HS-5 (cell line): ENCODE measurements at places on chromosomes 1 and 21.
A peak's percentile ranks its signal among the peaks of the same experiment; 100 is the strongest.

- DNase-seq, result no peak
These were observed 16.2 kb upstream of the TNFRSF1B start for GRCh38 chr1:12150456-12151200.

DNA sequence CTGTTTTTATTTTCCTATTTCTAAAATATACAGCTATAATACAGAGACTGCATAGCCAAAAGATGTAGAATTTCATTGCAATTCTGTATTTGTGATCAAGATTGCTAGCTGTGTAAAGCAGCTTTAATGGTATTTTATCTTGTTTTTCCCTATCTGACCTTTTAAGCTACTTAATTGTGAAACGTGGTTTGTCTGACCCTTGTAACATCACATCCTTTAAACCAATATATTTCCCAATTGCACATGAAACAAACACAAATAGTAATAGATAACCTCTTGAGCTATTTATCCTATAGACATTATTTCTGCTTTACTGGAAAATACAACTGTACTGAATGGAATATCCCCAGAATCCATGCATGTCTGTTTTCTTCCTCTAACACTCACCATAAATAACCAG, 112.2 kb upstream of the PLPPR4 start:
- no peak for DNase-seq

GRCh38 chr1:18938707-18939070, 17.8 kb downstream of the IFFO2 start:
- no peak for DNase-seq

- DNase-seq, result no peak
These were observed 62.3 kb downstream of the KAZN start for GRCh38 chr1:14660801-14661200.

DNA sequence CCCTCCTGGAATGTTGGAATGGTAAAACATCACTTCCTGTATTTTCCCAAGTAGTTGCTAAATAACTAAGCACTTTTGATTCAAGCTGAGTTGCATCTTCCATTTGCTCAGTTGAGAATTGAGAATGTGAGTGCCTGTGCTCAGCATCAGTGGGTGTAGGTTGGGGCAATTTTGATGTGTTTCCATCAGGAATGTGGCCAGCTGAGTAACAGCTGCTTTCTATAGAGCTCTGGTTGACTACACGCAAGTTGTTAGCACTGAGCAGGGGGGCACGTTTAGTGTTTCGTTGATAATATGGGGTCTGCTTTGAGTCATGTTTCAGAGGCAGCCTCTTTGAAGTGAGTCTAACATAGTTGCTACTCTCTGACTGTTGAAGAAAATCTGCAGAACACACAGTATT, 41.5 kb downstream of the LRRC53 start:
- no peak for DNase-seq

- no peak for DNase-seq
These were observed 764.6 kb downstream of the LTN1 start for GRCh38 chr21:28227881-28228635.

DNA sequence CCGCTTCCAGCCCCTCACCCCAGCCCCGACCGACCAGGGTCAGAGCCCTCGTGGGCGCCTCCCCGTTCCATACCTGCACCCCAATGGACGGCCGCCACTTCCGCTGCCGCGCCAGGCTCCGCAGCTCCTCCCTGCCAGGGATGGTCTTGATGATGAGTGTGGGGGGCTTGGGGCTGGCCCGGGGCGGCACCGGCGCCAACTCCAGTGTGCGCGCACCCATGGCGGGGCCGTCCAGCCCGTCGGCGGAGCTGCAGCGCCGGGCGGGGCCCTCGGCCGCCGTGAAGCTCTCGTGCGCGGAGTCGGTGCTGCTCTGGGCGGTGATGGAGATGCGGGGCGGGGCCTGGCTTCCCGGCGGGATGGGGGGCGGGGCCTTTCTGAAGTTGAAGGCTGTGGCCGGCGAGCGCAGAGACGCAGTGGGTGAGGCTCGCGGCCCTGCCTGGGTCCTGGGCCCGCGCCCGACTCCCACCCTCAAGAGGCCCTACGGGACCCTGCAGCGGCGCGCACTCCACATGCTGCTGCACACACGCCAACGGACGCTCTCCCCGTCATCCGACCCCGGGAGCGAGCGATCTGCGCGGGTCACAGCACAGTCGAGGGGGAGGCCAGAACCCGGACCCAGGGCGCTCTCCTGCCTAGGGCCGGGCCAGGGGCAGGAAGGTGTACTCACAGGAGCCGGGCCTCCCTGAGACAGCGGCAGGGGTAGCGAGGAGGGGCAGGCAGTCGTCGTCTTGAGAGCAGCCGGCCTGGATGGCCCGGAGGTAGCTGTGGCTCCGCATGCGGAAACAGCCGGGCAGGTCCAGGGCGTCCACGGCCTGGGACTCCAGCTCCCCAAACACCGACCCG, 26.1 kb upstream of the SMIM12 start:
- DNase-seq, result no peak

DNA sequence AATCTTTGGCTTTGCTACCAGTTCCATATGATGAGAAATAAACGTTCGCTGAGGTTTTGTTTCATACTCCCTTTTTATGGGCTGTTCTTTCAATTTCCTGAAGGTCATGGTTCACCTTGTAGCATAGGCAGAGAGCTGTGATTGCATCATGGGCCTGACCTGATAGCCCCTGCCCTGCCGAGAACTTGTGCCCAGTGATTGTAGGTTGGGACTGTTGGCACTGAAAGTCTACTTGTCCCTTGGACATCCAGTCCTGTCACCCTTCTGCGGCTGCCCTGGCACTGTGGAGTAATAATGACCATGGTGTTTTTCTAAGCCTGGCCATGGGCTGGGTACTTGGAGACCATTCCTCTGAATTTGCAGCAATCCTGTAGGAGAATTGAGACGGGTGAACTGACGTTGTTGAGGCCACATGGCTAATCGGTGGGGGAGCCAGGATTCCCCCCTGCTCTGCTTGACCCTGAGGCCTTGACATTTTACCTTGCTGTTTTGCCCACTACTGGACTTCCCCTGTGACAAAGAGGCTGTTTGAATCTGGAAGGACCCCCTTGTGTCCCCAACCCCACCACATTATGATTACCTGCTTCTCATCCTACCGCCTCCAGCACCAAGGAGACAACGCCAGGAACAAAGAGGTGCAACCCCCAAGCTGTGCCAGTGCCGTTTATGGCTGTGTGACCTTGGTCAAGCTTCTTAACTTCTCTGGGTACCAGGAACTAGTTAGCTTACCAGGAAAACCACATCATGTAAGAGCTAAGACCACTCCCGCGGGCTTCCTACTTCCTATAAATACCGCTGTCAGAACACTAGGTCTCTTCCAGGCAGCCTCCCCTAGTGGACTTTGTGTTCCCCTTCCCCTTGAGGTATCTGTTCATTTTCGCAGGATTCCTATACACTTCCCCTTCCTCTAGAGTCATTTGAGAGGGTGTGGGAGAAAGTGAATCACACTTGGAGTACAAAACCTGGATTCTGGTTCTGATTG, 23.4 kb downstream of the SESN2 start:
- DNase-seq, result no peak

DNA sequence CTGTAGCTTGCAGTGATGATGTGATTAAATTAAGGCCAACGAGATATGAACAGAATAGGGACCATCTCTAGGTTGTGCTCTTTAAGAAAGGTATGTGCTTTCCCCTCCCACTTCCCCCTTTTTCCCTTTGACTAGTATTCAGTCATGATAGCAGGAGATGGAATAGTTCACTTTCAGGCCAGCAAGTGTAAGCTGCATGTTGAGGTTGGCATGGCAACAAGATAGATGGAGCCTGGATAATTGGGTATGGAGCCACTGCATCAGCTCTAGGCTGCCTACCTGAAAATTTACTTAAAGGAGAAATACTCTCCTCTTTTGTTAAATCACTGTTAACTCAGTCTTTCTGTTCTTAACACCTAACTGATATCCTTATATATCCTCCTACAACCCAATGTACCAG, 1.5 kb upstream of the CRP start:
- DNase-seq, result no peak

DNA sequence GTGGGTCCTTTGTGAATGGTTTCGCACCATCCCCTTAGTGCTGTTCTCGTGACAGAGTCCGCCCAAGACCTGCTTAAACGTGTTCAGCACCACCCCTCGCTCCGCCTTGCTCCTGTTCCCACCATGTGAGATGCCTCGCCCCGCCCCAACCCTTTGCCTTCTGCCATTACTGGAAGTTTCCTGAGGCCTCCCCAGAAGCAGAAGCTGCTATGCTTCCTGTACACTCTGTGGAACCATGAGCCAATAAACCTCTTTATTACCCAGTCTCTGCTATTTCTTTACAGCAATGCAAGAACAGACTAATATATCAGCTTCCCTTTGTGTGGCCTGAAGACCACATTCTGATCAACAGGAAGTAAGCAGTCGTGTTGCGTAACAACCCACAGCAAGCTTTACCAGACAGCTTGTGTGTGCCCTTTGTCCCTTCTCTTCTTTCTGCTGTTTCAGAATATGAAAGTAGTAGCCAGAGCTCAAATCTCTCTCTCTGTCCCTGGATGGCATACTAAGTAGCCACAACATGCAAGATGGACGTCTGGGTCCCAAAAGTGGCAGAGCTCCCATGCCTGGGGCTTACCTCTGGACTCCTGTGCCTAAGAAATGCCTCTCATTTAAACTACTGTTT, 14.1 kb downstream of the HENMT1 start:
- peak; percentile 26 for DNase-seq

- peak; percentile 43 for DNase-seq
These were observed 93.3 kb upstream of the ZNHIT6 start for GRCh38 chr1:85801520-85801919.

GRCh38 chr1:155077758-155078445, 735 bp upstream of the EFNA3 start:
- DNase-seq, result no peak

DNA sequence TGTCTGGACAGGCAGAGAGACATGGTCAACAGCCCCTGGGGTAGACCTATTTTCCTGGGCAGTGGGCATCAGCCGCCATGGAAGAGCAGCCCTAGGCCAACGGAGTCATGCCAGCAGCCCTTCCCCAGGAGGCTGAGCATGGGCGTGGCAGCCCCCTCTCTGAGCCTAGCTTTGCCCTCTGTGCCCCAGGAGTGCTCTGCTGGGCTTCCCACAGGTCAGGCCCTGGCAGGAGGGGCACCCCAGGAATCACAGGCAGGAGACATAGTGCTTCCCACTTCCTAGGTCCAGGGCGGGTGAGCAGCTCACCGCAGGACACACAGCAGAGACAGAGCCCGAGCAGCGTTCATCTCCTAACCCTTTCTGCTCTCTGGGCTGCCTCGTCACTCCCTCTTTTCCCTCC, 132.8 kb downstream of the GLIS1 start:
- no peak for DNase-seq

- no peak for DNase-seq
These were observed 82.1 kb upstream of the DUSP10 start for GRCh38 chr1:221824025-221824424.

- DNase-seq, result peak; percentile 20
These were observed 16.6 kb upstream of the GBP6 start for GRCh38 chr1:89347296-89347695.

DNA sequence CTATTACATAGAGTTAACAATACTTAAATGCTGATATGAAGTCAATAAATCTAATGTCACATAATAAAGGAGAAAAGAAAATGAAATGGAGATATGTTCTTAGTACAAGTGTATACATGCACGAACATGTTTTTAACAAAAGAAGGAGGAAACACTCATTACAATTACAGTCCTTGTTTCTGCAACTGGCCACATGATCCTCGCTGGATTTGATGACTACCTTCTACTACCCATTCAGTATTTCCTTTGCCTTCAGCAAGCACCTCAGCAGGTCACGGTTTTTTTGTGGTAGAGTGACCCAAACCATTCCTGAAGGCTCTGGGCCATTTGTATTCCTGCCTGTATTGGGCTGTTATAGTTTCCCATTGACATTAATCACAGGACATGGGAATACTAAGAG, 172.8 kb upstream of the CXADR start:
- DNase-seq, result no peak

GRCh38 chr1:34851431-34852105, 8.0 kb downstream of the SMIM12 start:
- no peak for DNase-seq

GRCh38 chr1:211633524-211633846, 41.9 kb downstream of the NEK2 start:
- DNase-seq, result no peak

DNA sequence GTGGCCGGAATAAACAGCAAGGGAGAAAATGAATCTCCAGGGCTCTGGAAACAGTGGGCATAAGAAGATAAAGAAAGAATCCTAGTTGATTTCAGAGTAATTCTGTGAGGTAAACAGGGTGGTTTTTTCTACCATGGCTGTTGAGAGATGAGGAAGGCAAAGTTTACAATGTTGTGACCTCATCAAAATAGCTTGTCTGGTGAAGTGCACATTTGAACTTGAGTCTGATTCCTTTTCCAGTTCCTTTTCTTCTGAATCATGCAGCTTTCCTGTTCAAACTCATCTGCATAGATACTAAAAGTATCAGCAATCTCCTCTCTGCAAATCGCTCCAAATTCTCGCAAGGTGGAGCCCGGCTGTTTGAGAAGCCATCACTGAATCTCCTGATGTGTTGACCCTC, 161.7 kb downstream of the PLPP3 start:
- DNase-seq, result no peak

DNA sequence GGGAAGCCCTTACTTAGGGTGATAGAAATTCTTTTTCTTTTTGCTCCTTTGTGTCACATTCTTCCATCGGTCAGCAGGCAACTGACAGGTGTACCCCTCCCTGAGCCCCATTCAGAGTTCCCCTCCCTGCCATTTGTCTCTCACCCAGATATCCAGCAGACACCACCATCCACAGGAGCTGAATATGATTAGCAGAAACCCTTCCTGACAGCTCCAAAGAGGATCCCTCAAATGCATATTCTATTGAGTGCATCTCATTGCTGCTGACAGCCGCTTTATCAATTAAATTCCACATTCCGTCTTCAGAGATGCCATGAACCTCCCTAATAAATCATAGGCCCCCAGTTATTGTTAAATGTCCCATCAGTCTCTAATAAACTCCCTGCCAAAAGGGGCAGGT, 6.1 kb upstream of the DDX20 start:
- DNase-seq, result no peak

GRCh38 chr21:34602061-34602460, 12.9 kb downstream of the RCAN1 start:
- no peak for DNase-seq

DNA sequence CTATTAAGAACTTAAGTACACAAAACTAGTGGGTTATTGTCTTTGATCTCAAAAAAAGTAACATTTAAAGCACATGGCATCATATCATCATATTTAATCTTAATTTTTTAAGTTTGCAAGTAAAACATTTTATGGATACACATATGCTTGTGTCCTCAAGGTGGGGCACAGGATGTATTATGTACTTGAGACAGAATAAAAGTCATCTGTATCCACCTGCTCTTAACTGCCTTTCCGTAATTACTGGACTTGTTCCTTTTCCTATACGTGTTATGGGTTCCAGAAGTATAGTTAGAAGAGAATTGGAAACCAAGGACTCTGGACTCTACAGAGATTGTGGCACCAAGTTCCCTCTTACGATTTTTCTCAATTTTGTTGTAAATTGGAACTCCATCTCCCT, 79.4 kb downstream of the FCRL5 start:
- no peak for DNase-seq

- DNase-seq, result no peak
These were observed 57.0 kb downstream of the DISC1 start for GRCh38 chr1:231683439-231684165.
